ENCODE measurements at places on chromosomes 1 and 21.

DNA sequence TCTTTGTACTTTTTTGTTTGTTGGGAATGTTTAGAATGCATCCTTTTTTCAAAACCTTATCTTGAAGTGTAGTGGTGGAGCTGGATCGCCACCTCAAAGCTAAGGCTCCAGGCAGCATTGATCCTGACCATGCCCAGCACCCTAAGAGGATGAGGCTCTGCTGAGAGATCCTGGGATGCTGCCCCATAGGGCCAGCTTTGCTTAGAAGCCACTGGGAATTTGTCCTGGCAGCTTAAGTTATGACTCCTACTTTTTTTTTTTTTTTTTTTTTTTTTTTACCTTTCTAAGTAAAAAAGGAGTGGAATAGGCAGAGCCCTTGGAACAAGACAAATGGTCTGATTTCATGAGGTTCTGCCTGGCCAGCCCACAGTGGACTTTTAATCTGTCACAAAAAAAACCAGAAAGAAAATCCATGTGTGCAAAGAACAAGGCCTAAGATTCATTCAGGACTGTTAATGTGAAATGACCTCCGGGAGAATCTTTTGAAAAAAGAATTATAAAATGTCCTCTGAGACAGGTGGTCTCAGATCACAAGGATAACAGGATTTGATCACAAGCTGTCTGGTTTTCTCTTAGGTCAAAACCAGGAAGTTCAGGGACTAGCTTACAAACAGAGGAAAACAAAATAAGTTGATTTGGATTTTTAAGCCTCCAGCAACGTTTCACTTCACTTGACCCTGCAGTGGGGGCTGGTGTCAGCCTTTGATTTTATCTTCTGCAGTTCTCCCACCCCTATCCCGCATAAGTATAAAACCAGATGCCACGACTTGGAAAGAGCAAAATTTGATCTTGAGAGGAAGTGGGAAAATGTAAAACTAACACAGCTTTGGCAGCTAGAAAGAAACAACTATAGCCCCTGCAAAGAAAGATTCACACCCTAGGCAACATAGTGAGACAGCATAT lies 25.9 kb upstream of the RAP1A start:
- peak; percentile 57 for DNase-seq

DNA sequence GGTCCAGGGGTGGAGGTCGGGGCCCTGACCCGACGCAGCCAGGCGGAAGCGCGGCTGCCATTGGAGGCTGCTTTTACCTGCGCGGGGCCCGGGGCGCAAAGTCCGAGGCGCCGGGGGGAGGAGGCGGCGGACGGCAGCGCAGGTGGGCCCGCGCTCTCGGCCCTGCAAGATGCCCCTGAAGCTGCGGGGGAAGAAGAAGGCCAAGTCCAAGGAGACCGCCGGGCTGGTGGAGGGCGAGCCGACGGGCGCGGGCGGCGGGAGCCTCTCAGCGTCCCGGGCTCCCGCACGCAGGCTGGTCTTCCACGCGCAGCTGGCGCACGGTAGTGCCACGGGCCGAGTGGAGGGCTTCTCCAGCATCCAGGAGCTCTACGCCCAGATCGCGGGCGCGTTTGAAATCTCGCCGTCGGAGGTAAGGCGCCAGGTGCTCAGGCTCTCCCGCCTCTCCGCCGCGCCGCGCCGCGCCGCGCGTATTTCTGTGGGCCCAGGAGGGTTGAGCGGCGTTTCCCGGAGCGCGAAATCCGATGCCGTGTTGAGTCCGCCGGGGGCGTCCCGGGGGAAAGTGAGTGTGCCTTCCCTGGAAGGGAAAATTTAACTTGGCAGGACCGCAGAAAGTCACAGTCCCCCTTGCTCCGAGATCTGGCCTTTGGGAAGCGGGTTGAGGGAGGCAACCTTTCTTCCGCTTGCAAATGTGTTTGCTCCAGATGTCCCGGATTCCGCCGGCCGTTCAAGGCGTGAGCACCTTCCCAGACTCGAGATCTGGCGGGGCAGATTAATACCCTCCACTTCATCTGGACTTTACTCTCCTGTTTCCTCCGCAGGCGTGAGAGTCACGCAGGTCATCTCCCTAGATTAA lies at the start of gene GIPC2:
Gene GIPC2 (plus strand): TSS at position 41 of the 853 bp plus-strand sequence. CDS start 129 bp downstream, at position 170.
- DNase-seq: peak; percentile 39

DNA sequence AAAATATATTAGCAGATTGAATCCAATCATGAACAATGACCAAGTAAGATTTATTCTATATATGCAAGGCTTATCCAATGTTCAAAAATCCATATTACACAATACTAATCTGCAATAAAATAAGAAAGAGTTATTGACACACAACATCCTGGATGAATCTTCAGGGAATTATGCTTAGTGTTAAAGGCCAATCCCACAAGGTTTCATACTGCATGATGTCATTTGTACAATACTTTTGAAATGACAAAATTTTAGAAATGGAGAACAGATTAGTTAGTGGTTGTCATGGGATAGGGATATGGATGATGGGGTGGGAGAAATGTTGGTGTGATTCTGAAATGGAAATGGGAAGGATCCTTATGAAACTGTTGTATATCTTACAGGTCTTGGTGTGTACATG lies 425.7 kb downstream of the SIPA1L2 start:
- DNase-seq: no peak

DNA sequence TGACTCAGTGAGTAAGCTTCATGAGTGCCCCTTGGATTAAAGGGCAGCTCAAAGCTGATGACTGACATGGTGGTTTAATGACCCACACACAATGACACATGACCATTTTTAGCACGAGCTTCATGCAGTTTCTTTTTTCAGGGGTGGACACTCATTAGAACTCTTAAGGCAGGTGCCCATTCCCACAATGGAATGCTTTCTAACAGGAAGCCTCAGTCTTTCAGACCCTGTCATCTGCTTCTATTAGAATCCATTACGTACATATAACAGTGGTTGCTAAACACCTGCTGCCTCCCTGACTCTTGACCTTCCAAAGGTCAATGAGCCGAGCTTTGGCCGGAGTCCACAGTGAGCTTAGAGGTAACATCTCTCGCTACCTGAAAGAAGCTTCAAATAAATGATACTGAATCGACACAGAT lies 27.4 kb downstream of the AKNAD1 start:
- peak; percentile 87 for DNase-seq

- peak; percentile 93 for DNase-seq
These were observed 46.5 kb downstream of the PSMG1 start for GRCh38 chr21:39136711-39137110.

DNA sequence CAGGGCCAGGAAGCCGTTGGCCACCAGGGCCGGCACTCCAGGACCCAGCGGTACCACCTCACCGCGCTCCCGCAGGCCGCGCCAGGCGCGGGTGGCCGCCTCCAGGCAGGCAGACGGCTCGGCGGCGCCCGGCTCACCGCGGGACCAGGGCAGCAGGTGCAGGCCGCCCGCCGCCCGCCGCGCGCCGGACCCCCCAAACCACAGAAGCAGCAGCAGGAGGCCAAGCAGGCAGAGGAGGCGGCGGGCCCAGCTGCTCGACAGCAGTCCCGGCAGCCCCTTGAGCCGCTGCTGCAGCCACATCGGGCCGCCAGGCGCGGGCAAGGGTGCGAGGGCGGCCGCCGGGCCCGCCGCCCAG lies 312 bp downstream of the KIAA2013 start:
- DNase-seq: no peak

GRCh38 chr1:79745929-79746328 lies 739.4 kb upstream of the ADGRL4 start:
- DNase-seq: no peak

GRCh38 chr1:236869911-236870310 lies 74.8 kb downstream of the MTR start:
- no peak for DNase-seq

GRCh38 chr1:217078078-217078690 lies 355.0 kb upstream of the ESRRG start:
- DNase-seq: no peak

DNA sequence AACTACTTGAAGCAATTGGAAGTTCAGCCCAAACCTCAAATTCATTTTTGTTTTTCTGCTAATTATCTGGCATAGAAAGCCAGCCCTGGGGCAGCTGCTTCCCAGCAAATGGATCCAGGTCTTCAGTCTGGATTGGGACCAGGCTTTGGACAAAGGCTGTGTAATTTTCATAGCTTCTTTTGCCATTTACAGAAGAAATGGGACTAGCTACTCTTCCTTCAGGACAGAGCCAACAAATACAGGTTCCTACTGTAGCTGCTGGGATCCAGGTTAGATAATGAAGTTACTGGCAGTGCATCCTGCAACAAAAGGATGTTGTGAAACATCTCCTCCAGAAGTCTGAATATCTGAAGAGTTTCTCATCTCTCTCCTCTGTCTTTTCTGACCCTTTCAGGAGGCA lies 171.5 kb upstream of the CAMK1G start:
- DNase-seq: no peak

DNA sequence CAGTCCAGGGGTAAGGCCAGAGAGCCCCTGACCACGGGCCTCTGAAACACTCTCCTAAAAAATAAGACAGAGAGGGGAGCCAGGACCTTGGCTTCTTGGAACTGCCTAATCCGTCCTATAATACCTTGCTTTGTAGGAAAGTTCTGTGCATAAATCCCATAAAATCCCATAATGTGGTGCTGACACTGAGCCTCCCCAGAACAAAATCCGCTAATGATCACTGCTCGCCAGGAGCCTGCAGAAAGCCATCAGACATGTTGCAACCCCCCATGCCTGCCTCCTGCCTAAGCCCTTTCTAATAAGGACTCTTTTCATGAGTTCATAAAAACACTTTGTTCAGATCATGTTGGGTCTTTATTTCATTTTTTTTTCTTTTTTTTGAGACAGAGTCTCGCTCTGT lies 9.3 kb upstream of the DHRS3 start:
- no peak for DNase-seq

DNA sequence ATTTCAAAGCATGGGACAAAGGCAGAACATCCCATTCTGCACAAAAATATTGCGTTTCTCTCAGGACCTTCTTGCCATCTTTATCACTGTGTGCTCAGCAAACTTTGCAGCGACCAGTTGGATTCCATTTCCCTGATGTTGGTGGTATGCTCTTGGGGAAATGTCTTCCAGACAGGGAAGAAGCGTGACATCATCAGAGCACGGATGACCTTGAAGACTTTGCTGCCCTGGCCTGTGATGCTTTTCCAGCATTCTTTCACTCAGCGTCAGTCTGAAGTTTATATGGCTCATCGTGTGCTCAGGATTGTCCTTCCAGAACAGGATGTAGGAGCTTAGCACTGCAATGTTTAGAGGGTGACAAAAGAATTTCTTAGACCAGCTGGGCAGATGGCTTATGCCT lies 131.4 kb upstream of the F3 start:
- peak; percentile 81 for DNase-seq

DNA sequence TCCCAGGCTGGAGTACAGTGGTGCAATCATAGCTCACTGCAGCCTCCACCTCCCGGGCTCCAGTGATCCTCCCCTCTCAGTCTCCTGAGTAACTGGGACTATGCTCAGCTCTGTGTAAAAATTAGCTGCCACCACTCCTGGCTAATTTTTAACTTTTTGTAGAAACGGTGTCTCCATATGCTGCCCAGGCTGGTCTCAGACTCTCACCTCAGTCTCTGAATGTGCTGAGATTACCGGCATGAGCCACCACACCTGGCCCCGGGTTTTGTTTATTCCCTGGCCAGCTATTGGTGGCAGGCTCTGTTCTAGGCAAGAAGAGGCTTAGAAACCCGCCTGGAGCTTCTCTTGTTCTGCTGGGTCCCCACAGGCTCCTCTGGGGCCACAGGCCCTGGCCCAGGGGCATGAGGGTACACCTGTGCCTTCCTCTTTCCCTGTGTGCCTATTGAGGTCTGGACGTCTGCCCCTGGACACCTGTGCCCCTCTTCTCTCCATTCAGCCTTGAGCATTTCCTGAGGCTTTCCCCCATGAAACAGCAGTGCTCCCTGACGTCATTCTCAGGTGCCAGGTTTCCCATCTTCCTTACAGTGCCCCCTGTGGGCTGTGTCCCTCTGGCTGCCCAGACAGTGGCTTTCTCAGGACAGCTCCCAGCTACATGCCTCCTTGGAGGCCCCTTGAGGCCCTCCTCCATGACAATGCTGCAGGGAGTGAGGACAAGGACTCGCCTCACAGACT lies 57.5 kb downstream of the PCP4 start:
- DNase-seq: no peak

GRCh38 chr1:103514920-103515503 lies 10.5 kb upstream of the RNPC3 start:
- DNase-seq: peak; percentile 54

DNA sequence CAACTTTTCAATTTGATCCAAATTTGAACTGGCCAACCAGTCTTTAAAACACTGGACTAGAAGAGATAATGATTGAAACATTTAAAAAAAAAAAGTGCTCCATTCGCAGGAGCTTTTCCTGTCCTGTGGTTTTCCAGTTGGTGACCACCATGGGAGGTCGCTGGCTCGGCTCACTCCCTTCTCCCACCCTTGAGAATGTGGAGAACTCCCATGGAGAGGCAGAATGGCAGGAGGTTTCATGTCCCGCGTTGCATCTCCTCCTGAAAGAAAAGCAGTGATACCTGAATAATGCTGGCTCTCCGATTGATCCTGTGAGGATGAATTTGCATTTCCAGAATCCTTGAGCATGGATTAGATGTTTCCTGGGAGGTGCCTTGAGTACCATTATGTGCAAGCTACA lies 16.5 kb upstream of the MPZL1 start:
- DNase-seq: no peak

GRCh38 chr1:67143966-67144365 lies 9.2 kb upstream of the C1orf141 start:
- no peak for DNase-seq

DNA sequence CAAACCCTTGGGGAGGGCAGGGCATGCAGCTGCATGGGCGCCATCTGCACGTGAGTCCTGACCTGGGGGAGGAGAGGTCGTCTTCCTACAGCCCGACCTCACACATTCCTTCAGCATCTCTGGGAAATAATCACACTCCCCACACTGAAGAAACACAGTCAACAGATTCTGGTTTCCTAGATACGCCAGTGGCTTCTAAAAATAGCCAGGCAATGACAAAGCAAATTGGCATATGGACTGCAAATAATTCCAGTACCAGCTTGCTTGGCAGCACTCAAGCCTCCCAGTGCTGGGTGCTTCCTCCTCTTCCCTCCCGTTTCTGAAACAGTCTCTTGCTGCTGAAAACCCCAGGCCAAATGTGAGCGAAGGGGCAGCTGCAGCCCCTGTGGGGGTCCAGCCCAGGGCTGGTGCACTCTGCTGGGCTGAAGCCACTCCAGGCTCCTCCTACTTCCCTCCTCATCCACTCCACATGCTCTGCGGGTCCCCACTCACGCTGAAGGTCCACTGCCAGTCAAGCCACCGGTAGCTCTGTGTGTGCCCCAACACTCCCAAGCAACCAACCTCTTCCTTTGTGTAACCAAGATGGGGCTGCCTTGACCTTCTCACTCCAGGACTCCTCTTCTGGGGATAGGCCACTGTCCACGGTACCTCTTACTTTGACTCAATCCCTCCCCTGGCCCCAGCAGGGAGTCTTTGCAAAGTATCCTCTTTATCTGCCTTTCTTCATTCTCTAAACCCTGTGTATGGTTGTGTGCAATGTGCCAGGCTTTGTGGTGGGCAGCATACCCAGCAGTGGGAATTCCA lies 69.0 kb downstream of the KCND3 start:
- DNase-seq: peak; percentile 60

- peak; percentile 12 for DNase-seq
These were observed 37.4 kb upstream of the NTPCR start for GRCh38 chr1:232912845-232913580.

Measured in M059J (cell line).